Stimulated activated CD8-positive, alpha-beta memory T cell treated with anti-CD3 and anti-CD28 coated beads, Interleukin-4, amount 100 ng/mL, for 1 hour (primary cell): ENCODE measurements at places on chromosomes 12 and 14.

DNA sequence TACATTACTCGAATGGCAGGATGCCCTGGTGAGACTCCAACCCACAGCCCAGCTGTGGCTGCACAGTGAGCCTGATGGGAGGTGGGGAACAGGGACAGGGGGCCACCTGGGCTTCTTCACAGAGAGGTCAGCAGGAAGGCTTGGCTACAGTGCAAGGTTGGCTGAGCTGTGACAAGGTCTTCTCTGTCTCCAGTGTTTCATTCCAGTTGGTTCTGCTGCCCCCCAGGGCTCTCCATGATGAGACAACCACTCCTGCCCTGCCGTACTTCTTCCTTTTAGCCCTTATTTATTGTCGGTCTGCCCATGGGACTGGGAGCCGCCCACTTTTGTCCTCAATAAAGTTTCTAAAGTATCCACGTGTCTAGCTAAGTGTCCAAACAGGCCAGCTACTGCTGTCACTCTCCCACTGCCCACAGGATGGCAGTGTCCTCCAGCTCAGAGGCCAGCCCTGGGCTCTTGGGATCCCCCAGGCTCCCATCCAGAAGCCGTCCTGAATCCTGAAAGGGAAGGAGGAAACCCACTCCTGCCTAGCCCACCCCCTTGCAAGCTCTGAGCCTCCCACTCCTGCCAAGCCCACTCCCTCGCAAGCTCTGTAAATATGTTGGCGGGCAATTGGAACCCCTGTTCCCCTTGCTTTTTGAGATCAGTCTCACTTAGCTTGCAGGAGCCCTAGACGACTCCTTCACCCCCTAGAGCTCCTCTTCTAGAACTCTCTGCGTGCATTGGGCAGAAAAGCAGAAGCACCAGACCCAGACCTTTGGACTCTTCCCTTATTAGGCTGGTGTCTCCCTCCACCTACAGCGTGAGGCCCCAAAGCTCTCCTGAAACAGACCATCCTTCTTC lies 5.4 kb downstream of the C1QL4 start:
- DNase-seq: no peak

GRCh38 chr14:63224196-63224595 lies 20.0 kb downstream of the RHOJ start:
- no peak for DNase-seq

DNA sequence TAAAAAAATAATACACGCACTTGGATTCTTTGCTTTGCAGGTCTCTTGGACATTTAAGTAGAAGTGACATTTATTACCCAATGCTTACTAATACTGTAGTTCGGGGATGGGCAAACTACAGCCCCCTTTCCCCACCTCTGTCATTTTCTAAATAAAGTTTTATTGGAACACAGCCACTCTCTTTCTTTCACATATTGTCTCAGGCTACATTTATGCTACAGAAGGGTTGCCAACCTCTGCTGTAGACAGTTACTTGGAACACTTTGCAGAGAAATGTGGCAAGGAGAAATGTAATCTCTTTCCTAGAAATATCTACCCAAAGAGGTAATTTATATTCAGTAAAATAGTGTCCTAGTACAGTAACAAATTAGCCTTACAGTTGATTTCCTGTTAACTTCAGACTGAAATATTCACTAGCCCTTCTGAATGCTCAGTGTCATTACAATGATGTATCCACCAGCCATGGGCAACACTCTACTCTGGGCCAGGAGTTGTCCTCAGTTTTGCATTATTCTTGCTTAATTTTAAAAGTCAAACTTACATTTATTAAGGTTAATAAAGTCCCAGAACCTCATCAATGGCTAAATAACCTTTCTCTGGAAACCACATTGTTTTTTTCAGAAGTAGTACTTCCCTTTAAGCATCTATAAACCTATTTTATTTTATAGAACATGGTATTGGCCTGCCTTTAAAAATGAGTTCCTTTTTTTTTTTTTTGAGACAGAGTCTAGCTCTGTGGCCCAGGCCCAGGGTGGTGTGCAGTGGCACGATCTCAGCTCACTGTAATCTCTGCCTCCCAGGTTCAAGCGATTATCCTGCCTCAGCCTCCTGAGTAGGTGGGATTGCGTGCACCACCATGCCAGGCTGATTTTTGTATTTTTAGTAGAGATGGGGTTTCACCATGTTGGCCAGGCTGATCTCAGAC lies 269.6 kb upstream of the AMIGO2 start:
- DNase-seq: no peak

- DNase-seq: no peak
Measured at GRCh38 chr12:82461836-82462235, 103.5 kb downstream of the METTL25 start.

GRCh38 chr12:131034631-131035244 lies 81.0 kb downstream of the ADGRD1 start:
- no peak for DNase-seq

DNA sequence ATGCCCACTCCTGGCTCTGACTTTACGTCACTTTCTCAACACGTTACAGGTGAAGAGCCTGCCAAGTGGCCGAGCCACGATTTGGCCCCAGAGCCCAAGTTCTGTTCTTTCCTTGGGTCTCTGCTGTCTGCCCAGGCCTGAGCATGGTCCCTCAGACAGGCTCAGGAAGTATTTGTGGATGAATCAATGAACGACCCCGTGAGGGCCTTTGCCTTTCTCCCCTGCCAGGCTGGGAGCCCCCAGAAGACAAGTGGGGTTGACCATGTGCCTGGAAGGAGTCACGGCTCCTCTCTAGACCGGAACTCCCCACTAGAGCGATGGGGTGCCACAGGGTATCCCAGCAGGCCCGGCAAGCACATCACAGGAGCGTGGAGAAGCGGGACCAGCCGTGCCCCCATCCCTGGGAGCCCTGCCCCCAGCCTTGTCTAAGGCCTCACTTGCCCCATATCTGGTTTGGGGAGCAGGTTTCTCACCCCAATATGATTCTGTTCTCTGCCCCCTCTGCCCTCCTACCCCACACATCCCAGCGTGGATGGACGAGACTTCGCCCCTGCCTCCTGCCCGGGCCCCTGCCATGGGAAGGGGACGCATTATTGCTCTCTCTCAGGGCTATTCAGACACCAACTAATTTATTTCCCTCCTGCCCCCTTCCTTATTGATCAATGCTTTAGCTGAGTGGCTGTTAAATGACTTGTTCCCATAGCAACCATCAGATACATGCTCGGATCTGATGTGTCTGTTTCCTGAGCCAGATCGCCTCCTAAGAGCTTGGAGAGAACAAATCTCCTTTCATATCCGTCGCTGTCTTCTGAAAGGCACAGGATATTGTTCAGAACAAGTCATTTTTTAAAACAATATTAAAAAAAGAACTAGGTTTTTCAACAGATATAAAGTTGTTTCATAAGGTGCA lies 69.0 kb downstream of the DIO3 start:
- DNase-seq: no peak

DNA sequence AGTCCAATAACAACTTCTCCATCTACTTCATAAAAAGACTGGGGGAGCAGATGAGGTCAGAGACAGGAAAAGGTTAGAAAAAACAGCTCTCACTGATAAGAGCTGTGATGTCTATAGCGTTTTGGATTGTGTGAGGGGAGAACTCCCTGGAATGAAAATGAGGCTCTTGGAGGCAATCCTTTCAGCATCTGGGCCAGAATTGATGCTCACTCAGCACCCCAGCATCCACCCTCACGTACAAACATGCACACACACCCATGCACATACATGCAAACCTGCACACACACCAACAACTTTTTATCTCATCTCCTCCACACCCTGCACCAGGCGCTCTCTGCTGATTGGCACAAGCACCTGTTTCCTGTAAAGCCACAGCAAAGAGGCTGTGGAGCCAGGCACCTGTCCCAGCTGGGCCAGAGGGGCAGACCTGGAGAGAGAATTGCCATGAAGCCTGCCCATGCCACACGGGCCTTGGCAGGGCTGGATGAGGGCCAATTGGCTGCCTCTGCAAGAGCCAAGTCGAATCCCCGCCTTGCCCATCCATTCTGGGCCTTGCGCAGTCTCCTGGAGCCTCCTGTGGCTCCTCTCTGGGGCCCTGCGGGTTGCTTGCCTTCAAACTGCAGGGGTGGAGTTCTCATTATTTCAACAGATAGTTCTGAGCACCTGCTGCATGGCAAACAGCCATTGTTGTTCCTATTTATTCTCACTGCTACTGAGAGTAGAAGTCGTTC lies 53.1 kb downstream of the SYNE3 start:
- no peak for DNase-seq

GRCh38 chr12:88753066-88753465 lies 172.8 kb upstream of the KITLG start:
- no peak for DNase-seq

DNA sequence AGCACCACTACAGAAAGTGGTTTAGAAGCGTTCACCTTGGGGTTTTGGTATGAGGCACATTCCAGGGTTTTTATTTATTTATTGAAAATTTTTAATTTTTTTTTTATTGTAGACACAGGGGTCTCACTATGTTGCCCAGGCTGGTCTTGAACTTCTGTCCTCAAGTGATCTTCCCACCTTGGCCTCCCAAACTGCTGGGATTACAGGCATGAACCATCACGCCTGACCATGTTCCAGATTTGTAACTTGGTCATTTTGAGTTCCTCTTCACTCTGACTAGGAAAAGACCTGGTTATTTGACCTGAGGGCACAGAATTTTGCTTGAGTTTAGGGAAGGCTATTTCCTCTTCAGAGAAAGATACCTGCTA lies 3.1 kb downstream of the MLEC start:
- DNase-seq: no peak

DNA sequence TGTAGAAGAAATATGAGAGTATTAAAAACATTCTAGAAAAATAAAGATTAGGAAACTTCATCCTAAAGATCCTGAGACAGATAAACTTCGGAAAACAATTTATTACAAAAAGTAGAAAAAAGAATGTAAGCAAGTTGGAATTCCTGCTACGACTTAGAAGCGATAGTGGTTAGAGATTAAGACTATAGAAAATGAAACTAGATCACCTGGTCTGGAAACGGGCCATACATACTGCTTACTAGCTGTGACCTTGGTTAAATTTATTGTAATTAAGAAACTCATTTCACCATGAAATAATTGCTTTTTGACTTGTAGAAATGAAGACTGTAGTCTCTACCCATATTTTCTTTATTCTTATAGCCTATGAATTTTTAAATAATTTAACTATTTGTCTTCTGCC lies 614.1 kb downstream of the SLC16A7 start:
- no peak for DNase-seq

DNA sequence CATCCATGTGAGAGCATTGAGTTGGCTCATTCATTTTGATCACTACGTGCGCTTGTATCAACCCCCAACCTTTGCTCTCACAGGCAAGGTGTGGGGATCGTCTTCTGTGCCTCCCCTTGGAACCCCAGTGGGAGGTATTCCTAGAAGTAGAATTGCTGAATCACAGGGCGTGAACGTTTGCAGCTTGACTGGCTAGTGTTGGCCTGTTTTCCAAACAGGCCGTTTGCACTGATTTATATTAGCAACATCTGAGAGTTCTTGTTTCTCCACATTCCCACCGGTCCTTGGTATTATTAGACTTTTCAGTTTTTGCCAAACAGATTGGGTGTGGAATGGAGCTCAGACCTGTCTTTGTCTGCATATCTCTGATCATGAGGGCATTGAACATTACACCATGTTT lies 288.6 kb upstream of the PWP1 start:
- DNase-seq: no peak

DNA sequence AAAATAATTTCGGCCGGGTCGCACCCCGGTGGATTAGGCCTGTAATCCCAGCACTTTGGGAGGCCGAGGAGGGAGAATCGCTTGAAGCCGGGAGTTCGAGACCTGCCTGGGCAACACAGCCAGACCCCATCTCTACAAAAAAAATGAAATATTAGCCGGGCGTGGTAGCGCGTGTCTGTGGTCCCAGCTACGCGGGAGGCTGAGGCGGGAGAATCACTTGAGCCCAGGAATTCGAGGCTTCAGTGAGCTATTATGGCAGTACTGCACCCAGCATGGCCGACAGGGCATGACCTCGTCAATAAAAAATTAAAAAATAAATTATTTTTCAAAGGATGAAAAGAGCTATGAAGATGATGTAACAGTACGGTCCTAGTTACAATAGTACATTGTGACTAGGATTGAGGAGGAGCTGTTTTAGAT lies 523 bp downstream of the GTF2H3 start:
- no peak for DNase-seq

DNA sequence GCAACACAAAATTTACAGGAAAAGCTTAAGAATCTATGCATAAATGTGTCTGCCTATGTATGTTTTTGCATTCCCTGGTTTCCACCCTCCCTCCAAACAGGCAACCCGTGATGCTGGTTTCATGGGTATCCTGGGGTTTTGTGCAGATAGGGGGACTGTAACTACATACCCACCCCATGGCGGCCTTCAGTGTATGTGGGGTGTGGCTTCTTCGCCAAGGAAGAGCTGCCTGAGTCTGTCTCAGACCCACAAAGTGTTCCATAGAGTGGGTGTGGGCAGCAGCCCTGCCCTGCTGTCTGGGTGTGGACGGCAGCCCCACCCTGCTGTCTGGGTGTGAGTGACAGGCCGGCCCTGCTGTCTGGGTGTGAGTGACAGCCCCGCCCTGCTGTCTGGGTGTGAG lies 174.8 kb downstream of the ADGRD1 start:
- DNase-seq: no peak

- no peak for DNase-seq
Measured at GRCh38 chr12:82839796-82840195, 153.1 kb downstream of the TMTC2 start.

- no peak for DNase-seq
Measured at GRCh38 chr12:25194214-25194613, 746 bp downstream of the DNAI7 start.

- no peak for DNase-seq
Measured at GRCh38 chr14:104879201-104879982, 14.3 kb downstream of the CEP170B start.

DNA sequence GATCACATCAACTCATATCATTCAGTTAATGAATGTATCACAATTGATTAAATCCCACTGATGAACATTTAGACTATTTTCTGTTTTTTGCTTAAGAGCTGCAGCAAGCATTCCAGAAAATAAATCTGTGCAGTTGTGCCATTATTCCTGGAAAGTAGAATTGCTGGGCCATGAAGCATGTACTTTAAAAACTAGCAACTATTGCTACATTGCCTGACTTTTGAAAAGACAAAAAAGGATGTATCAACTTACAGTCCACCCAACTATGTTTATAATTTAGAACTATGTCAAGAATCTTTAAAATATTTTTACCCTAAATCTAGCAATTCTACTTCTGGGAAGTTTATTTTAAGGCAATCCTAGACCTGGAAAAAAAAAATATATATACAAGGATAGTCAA lies 33.4 kb upstream of the ERGIC2 start:
- DNase-seq: no peak

GRCh38 chr14:85579942-85580341 lies 50.0 kb downstream of the FLRT2 start:
- DNase-seq: no peak

- no peak for DNase-seq
Measured at GRCh38 chr12:109582636-109583035, 9.0 kb downstream of the MVK start.

- DNase-seq: no peak
Measured at GRCh38 chr14:32947792-32948191, 9.1 kb downstream of the NPAS3 start.
